ENCODE measurements at places on chromosomes 12 and 14.
A peak's percentile ranks its signal among the peaks of the same experiment; 100 is the strongest.

- DNase-seq, result no peak
Observed at GRCh38 chr14:49640540-49641417, 5.7 kb upstream of the DNAAF2 start.

- no peak for DNase-seq
Observed at GRCh38 chr12:25101092-25101445, 93.9 kb downstream of the DNAI7 start.

DNA sequence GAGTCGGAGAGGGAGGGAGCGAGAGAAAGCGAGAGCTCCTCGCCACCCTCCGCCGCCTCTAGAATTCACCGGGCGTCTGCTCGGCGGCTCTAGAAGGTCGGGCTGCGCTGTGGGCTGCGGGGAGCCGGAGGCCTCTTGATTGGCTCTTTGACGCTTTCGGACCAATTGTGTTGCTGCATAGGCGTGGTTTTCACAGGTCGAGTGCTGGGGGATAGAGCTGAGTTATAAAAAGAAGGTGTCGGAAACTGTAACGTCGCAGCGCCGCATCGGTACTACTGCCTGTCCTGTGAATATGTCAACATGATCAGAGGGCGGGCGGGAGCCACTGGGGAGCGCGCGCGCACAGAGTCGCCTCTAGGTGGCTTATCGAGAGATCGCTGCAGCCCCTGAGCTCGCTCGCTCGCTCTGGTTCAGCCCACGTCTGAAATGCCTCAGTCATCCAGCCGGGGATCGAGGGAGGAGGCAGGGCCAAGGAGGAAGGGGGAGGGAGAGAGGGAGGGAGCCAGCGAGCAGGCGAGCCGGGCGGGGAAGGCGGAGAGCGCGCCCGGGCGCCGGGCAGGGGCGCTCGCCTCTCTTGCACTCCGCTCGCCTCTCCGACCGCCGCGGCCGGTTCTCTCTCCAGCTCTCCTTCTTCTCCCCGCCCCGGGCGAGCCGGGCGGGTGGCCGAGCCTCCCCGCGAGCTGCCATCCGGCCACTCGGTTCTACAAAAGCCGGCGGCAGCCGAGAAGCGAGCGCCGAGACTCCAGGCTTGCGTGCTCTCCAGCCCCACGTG is at the start of gene TBX3:
TSS of gene TBX3 (minus strand) at position 78 of the 772 bp plus-strand sequence. CDS start 975 bp downstream, outside the sequence.
- DNase-seq, result peak; percentile 95

- no peak for DNase-seq
Observed at GRCh38 chr12:2498964-2499500, 295.7 kb upstream of the FKBP4 start.

GRCh38 chr12:127797918-127798317 is 469.1 kb upstream of the TMEM132C start:
- DNase-seq, result no peak

GRCh38 chr14:35385042-35385839 is 19.3 kb downstream of the NFKBIA start:
- no peak for DNase-seq

DNA sequence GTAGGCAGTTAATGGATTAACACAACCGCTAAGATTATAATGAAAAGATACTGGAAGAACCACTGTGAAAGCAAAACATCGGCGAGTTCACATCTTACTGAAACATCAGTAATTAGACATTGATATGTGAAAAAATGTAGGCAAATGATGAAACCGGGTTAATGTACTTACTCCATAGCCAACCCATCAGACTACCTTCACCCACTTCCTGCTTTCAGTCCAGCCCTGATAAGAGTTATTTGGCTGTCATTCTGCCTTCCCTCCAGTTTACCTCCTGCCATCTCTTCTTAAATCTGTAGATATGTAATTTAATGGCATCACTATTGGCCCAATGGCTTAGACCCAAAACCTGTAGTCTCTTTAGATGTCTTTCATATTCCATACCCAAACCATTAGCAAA is 46.0 kb upstream of the LGR5 start:
- no peak for DNase-seq

GRCh38 chr12:94817695-94818075 is 167.3 kb upstream of the TMCC3 start:
- no peak for DNase-seq

GRCh38 chr12:91211866-91212265 is 29.2 kb upstream of the DCN start:
- DNase-seq, result no peak

DNA sequence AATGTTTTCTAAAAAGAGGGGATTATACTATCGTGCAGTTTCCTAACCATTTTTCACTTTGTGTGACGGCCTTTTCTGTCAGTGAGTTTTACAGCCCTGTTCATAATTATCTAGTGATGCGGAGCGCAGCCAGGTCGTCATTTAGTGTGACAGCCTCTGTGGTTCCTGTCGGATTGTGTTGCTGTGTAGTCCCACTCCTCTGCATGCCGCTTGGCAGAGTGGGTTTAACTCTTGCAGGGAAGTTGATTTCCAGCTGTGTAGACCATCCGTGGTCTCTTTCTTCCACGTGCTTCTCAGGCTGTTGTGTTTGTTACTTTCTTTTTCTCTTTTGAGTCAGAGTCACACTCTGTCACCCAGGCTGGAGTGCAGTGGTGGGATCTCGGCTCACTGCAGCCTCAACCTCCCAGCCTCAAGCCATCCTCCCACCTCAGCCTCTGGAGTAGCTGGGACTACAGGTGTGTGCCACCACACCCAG is 8.6 kb downstream of the RAN start:
- no peak for DNase-seq

DNA sequence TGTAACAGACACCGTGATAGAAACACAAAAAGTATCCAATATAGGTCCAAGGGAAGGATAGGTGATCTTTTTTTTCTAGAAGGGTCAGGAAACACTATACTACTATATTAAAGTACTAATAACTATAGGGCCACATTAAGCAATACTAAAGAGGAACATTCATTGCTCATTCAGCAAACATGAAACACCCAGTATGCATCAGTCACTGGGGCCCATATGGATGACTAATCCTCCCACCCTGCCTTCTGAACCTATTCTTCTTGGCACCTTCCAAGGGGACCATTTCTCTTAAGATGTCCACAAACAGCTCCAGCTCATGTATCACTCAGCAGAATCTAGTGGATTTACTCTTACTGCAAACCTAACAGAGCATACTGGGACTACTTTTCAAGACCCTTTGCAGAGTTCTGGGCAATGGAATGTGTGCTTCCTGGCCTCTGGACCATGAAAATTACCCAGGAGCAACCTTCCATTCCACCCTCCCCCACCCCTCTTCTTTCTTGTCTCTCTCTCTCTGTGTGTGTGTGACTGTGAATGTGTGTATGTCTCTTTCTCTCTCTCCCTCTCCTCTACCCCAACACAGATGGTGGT is 187.9 kb downstream of the EPS8 start:
- no peak for DNase-seq

- DNase-seq, result no peak
Observed at GRCh38 chr12:101931498-101932326, 54.3 kb downstream of the DRAM1 start.

- no peak for DNase-seq
Observed at GRCh38 chr12:9043766-9044165, 54.4 kb downstream of the KLRG1 start.

- DNase-seq, result peak; percentile 34
Observed at GRCh38 chr14:55316564-55316963, 45.3 kb downstream of the FBXO34 start.

GRCh38 chr14:36451310-36452065 is 68.5 kb downstream of the NKX2-1 start:
- no peak for DNase-seq

DNA sequence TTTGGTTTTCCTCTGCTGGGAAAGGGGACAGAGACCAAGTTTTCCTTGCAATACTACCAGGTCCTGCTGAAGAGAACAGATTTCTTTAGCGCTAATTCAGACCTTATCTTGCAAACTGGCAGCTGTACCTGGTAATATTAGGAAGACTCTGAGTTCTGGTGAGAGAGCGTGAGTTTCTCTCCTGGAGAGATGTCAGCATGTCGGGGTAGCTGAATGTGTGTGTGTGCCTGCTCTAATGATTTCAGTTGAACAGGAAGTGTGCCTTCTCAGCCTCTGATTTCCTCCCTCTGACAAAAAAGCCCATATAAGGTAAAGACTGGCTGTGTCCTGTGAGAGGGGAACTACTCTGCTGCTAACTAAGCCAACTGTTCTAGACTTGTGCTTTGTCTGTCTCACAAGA is 10.3 kb upstream of the ERP27 start:
- peak; percentile 62 for DNase-seq

DNA sequence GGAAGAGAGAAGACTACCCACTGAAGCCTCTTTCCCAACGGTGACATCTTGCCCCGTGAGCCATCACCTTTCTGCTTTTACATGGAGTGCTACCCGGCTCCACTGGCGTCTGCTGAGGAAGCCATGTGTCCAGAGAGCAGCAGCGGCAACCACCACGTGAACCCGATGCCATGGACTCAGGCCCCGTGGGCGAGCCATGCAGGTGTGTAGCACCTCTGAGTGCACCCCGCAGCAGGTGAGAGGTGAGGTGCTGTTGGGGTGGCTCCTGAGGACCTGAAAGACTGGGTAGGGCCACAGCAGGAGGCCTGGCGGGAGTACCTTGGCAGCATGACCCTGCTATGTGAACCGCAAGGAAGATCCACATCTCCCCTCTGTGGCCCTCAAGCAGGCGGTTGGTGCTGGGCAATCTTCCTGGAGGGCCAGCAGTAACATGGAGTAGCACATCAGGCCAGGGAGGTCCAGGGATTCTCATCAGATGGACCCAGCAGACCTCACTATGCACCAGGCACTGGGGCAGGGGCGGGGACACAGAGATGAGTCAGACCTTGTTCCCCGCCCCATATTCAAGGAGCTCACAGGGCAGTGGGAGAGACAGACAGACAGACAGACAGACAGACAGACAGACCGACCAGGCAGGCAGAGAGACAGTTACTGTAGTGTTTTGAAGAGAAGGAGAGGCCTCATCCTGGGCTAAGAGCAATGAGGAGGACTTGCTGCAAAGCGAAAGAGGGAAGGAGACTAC is 129.6 kb downstream of the PAPOLA start:
- no peak for DNase-seq

DNA sequence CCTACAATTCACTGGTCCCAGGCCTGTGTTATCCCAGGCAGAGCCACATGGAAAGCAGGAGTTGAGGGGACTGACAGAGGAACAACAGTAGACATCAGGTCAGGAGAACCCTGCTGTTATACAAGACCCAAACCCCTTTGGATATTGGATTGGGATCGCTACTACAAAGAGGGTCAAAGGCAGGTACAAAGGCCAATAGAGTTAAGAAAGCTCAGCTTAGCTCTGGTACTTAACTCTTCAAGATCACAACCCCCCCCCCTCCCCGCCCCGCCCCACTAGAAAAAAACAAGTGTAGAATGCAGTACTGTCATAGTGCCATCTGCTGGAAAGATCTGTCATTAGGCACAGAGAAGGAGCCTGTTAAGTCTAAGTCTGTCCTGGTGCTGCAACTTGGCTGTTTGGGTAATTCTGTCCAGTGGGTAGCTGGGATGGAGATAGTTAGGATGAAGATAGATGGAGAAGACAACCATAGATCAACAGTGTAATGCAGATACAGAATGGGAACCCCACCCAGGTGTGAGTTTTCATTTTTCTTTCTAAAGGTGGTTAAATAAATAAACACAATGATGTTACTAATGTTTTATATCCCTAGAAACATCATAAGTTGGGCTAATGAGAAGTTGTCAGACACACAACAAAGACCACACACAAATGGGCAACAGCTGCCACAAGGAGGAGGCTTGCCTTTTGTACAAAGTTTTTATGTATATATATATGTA is 17.2 kb downstream of the REM2 start:
- DNase-seq, result peak; percentile 55

- DNase-seq, result no peak
Observed at GRCh38 chr14:54001189-54001878, 44.7 kb upstream of the BMP4 start.

GRCh38 chr12:109134186-109134917 is 18.0 kb downstream of the ACACB start:
- no peak for DNase-seq

DNA sequence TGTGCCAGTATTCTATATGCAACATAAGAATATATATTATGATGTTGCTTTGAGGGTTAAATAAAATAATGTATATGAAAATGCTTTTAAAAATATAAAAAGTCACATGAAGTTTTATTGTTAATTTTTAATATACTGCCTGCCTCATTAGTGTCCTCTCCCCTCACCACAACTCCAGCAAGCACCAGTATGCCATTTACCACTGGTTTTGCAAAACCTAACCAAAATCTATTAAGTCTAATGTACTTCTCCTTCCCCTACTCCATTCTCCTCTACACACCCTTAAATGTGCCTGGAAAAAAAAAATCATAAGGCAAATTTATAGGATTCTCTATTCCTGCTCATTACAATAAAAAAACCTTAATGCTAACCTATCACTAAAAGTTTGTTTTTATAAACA is 24.0 kb upstream of the GNG2 start:
- no peak for DNase-seq

- DNase-seq, result no peak
Observed at GRCh38 chr12:120538281-120539156, 4.4 kb downstream of the RNF10 start.

- no peak for DNase-seq
Observed at GRCh38 chr12:52539083-52539820, 13.7 kb downstream of the KRT71 start.

GRCh38 chr14:102197317-102197853 is 57.7 kb downstream of the WDR20 start:
- DNase-seq, result no peak

DNA sequence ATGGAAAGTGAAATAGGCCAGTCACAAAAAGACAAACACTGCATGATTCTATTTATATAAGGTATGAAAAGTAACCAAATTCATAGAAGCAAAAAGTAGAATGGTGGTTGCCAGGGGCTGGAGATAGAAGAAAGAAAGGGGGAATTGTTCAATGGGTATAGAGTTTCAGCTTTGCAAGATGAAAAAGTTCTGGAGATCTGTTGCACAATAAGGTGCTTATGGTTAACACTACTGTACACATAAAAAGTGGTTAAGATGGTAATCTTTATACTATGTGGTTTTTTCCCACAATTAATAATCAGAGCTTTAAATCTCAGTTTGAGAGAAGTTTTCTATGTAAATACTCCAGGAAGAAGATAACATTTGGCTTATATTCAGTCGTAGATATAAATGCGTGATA is 73.4 kb downstream of the SLC38A4 start:
- no peak for DNase-seq

GRCh38 chr12:74259199-74259598 is 278.4 kb upstream of the ATXN7L3B start:
- no peak for DNase-seq

- DNase-seq, result no peak
Observed at GRCh38 chr14:77148510-77149231, 7.1 kb upstream of the ZDHHC22 start.

GRCh38 chr14:71507681-71508080 is 424.5 kb upstream of the RGS6 start:
- DNase-seq, result no peak

- DNase-seq, result no peak
Observed at GRCh38 chr14:61537563-61538463, 157.5 kb upstream of the HIF1A start.
